ENCODE measurements at places on chromosomes 1 and 21. TPM values are rescaled to one million over a fixed set of nuclear protein-coding genes. Genes with fewer than 3 reads are reported as not detected.

GJA8 gene
- not detected for total RNA-seq

RGS5 gene
- 13.4 TPM for total RNA-seq

CFHR1 gene
- not detected for total RNA-seq

RPTN gene
- not detected for total RNA-seq

KCTD3 gene
- total RNA-seq: 40.3 TPM

LCE3D gene
- total RNA-seq: not detected

PLA2G4A gene
- total RNA-seq: 103 TPM

SH2D5 gene
- total RNA-seq: 0.26 TPM

HSD17B7 gene
- total RNA-seq: 16.6 TPM

NHLH1 gene
- total RNA-seq: not detected

THRAP3 gene
- total RNA-seq: 58.5 TPM

ALX3 gene
- total RNA-seq: not detected

ELAVL4 gene
- total RNA-seq: not detected

AGTRAP gene
- 59.1 TPM for total RNA-seq

SLC5A9 gene
- total RNA-seq: not detected

TRIM67 gene
- total RNA-seq: 0.09 TPM

FAM167B gene
- 0.68 TPM for total RNA-seq

PITHD1 gene
- total RNA-seq: 26.7 TPM

MDM4 gene
- 6.3 TPM for total RNA-seq

AQP10 gene
- not detected for total RNA-seq

ADPRS gene
- total RNA-seq: 28.0 TPM

TNFRSF14 gene
- total RNA-seq: 9.6 TPM

KRTAP11-1 gene
- not detected for total RNA-seq

CHI3L1 gene
- total RNA-seq: 238 TPM

HTR6 gene
- total RNA-seq: not detected

LCE1C gene
- not detected for total RNA-seq

DCST1 gene
- not detected for total RNA-seq

OR2M3 gene
- total RNA-seq: not detected

SPRR2A gene
- total RNA-seq: not detected

INAVA gene
- not detected for total RNA-seq

SV2A gene
- 5.8 TPM for total RNA-seq

CLDN17 gene
- total RNA-seq: not detected

IVL gene
- not detected for total RNA-seq

OR2L2 gene
- not detected for total RNA-seq

CASQ2 gene
- not detected for total RNA-seq

LINGO4 gene
- total RNA-seq: not detected

All from pericardium fibroblast (primary cell).